T follicular helper cell (primary cell): ENCODE measurements at places on chromosomes 6 and 20.

GRCh38 chr6:142698751-142699150, 246.2 kb downstream of the HIVEP2 start:
- no peak for DNase-seq

- no peak for DNase-seq
These were observed 4.9 kb upstream of the LYRM2 start for GRCh38 chr6:89643406-89643805.

GRCh38 chr6:105711216-105711615, 308.3 kb upstream of the PREP start:
- DNase-seq = no peak

DNA sequence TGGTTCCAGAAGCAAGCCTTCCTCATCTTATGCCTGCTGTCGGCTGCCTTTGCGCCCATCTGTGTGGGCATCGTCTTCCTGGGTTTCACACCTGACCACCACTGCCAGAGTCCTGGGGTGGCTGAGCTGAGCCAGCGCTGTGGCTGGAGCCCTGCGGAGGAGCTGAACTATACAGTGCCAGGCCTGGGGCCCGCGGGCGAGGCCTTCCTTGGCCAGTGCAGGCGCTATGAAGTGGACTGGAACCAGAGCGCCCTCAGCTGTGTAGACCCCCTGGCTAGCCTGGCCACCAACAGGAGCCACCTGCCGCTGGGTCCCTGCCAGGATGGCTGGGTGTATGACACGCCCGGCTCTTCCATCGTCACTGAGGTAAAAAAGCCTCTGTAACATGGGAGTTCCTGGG, 366 bp downstream of the SLC22A1 start:
- no peak for DNase-seq

- DNase-seq = no peak
These were observed 650 bp downstream of the DCBLD1 start for GRCh38 chr6:117483004-117483644.

- DNase-seq = no peak
These were observed 491.0 kb upstream of the FLRT3 start for GRCh38 chr20:14828459-14828858.

DNA sequence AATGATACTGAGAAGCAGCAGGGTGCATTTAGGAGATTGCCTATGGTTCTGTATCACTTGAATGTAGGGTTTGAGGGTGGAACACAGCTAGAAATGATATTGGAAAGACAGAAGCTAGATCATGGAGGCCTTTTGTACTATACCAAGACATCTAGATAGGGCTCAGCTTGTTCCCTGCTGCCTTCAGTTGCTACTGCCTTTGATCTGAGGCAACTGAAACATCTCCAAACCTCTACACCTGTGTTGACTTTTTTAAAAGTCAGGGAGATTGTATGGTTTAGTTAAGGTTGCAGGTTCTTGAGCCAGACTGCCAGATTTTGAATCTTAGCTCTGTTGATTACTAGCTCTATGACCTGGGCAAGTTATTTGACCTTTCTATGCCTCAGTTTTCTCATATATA, 12.7 kb downstream of the BLTP3A start:
- DNase-seq = no peak

DNA sequence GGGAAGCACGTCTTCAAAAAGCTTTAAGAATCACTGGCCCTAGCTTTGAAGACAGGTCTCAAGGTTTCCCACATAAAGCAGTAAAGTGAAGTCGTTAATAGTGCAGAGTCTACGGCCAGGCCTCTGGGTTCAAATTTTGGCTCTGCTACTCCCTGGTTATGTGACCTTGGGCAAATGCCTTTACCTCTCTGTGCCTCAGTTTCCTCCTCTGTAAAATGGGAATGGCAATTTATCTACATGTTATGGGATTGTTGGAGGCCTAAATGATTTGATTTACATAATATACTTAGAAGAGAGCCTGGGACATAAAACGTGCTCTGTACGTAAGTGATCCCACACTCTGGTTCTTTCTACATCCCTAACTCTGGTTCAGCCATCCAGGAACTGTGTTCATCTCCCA, 32.1 kb downstream of the CPNE5 start:
- no peak for DNase-seq

DNA sequence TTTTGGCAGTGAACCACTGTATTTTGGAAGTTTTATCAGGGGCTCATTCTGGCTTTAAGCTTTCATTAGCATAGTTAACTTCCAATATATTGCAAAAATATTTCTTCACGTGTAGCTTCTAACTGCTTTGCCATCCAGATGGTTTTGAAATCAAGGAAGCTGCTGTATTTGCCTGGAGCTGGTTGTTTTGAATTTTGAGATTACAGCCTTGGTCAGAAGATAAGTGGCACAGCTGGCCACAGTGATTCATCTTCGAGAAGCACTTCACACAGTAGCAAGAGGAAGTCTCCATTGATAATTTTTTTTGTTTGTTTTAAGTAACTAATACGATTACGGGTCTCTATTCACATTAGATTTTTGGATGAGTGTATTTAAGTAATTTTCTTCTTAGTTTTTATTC, 3.8 kb downstream of the APCDD1L start:
- no peak for DNase-seq
